ENCODE measurements at places on chromosomes 16 and 17.

- DNase-seq, result no peak
Observed at GRCh38 chr17:19703106-19703827, 13.1 kb downstream of the SLC47A2 start.

DNA sequence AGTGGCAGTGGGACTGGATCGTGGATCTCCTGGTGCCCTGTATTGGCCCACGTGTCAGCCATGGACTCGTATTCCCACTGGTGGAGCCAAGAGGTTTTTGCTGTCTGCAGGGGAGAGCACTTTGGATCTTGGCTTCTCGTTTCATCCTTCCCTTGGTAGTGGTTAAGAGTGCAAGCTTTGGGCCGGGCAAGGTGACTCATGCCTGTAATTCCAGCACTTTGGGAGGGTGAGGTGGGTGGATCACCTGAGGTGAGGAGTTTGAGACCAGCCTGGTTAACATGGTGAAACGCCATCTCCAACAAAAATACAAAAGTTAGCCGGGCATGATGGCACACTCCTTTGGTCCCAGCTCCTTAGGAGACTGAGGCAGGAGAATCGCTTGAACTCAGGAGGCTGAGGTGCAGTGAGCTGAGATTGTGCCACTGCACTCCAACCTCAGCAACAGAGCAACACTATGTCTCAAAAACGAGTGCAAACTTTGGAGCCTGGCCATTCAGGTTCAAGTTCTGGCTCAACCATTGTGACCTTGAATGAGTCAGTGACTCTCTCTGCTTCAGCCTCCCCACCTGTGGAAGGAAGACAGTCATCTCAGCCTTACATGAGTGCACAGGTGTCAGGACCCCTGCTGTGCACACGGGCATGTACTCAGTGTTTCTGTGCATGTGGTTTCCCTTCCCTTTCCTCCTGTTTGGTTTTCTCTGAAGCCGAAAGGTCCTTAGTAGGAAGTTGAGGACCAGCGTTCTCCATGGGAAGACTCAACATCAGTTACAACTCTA, 57.4 kb downstream of the PLCG2 start:
- no peak for DNase-seq

GRCh38 chr16:48432136-48432535, 46.9 kb upstream of the SIAH1 start:
- DNase-seq, result no peak

DNA sequence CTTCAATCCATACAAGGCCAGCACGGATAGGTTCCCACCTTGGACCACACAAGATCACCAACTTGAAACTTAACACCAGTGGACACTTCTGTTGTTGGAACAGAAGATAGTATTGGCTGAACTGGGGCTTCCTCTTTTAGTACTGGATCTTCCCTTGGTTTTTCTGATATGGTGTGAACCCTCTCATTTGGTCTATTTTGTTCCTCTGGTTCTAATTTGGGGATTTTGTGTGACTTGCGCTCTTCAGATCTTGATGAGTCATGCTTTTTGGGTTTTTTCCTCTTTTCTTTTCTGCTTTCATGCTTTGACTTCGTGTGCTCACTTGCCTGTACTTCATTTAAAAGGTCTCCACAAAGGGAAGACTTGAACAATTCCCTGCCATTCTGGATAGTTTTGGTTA, 39.0 kb downstream of the SOST start:
- DNase-seq, result no peak

DNA sequence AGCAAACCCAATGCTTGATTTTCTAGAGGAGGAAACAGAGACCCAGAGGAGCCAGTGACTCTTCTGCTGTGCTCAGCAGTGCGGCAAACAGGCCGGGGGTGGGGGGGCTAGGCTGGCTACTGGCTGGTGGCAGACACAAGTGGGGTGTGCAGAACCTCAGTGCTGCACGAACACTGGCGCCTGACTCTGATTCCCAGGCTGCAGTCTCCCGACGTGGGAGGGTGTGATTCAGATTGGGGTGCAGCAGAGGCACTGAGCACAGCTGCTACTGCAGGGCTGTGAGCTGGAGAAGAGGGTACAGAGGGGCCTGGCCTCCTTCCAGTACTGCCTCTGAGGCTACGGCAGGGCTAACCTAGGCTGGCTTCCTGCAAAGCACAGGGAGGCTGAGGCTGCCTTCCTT, 8.1 kb downstream of the RPL19 start:
- DNase-seq, result no peak

DNA sequence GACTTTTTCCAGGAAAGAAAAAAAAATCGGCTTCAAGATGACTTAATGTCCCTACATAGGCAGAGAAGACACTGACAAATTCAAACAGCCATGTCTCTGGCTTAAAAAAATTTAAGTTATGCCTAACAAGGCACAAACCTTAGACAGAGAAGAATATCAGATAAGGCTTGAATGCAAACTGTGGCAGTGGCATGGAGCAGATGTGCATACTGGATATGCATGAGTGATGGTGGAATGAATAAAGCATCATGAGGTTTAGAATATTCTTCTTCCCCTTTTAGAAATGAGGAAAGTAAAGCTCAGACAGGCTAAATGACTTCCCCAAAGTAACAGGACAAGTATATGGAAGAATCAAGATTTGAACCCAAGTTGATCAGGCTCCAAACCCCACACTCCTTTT, 23.2 kb upstream of the WSCD1 start:
- no peak for DNase-seq
